ENCODE measurements at places on chromosomes 6 and 20.

- no peak for DNase-seq
Measured at GRCh38 chr20:33724439-33725094, 4.5 kb upstream of the PXMP4 start.

DNA sequence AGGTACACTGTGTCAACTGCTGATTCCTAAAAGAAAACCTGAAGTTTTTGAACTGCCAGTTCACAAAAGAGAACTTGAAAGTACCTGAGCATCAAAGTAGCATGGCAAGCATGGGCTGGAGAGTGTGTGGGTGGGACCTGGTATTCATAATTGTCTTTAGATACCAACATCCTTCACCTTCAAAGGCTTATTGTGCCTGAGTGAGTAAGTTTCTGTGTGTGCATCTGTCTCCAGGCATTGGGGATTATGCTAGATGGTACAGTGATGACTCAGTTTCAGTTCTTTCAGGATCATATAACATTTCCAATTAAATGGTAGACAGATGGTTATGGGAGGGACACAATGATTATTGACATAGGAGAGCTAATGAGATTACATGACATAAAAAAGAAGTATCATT lies 238.5 kb downstream of the ZFAND3 start:
- peak; percentile 27 for DNase-seq

- no peak for DNase-seq
Measured at GRCh38 chr20:36676701-36677421, 30.9 kb upstream of the SLA2 start.

- DNase-seq, result no peak
Measured at GRCh38 chr6:112613410-112613809, 266.3 kb downstream of the RFPL4B start.

- no peak for DNase-seq
Measured at GRCh38 chr20:62980970-62981369, 25.8 kb downstream of the BHLHE23 start.

GRCh38 chr20:64077876-64078551 lies 1.3 kb downstream of the RGS19 start:
- no peak for DNase-seq

DNA sequence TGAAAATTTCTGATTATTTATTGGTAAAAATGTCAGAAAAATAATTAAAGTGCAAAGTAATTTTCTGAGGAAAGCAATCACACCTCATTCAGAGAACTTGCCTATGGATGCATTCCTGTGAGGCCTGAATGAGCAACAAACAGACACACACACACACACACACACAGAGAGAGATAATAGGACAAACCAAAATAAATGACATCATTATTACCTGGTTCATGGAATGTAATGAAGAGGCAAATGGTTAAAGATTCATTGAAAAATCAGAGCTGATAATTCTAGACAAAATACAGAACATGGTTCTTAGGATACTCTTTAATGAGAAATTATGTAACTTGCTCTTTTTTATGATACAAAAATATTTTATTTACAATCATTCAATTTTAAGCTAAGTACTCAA lies 490.6 kb upstream of the POU3F2 start:
- no peak for DNase-seq

DNA sequence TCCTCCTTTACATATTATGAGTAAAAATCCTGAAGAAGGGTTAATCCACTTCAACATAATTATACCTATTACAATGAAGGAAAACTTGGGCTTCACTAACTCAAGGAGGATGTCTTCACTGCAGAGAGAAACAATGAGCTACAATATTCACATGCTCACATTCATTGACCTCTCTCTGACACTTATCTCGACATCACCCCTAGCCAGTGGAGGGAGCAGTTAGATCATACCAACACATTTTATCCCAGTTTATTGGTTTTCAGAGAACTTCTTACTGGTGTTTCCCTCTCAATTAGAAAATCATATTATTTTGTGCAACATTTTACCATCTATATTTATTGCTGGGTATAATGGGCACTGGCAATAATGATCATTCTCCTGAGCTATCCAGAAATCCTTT lies 646.5 kb downstream of the TENT5A start:
- DNase-seq, result no peak

DNA sequence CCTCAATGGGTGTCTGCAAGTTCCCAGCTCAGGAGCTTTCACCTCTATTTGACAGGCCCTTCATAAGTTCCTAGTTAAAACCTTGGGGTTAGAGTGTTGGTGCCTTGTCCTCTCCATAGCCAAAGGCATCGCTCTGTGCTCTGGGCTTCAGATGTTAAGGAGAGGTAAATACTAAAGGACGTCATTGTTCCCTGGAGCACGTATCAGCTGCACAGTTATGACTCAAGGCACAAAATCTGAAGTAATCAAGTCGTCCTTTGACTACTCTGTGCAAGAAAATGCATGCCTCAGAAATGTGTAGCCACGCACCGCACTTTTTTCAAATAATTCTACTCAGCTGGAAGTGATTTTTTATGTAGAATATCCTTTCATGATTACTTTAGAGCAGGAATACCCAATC lies 240.8 kb upstream of the QKI start:
- no peak for DNase-seq
